Prostate gland (tissue), 2 donors: ENCODE measurements at places on chromosomes 13 and 19. TPM values are rescaled to one million over a fixed set of nuclear protein-coding genes. Genes with fewer than 3 reads are reported as not detected.
A peak's percentile ranks its signal among the peaks of the same experiment; 100 is the strongest.

GRCh38 chr19:1252821-1253513 lies 4.6 kb downstream of the MIDN start:
- peak; percentile 91 for DNase-seq

GRCh38 chr13:89163096-89163495 lies 1491.9 kb downstream of the SLITRK5 start:
- no peak for DNase-seq

Gene KLK4
- total RNA-seq: 188 TPM

Gene DAND5
- total RNA-seq: 1.8 TPM

Gene USF2
- total RNA-seq: 107 TPM
